ENCODE measurements at places on chromosomes 5 and 9. TPM values are rescaled to one million over a fixed set of nuclear protein-coding genes. Genes with fewer than 3 reads are reported as not detected.

SPINK7 gene
- total RNA-seq = not detected

MCC gene
- total RNA-seq = 27.2 TPM

DMRT3 gene
- not detected for total RNA-seq

DNA sequence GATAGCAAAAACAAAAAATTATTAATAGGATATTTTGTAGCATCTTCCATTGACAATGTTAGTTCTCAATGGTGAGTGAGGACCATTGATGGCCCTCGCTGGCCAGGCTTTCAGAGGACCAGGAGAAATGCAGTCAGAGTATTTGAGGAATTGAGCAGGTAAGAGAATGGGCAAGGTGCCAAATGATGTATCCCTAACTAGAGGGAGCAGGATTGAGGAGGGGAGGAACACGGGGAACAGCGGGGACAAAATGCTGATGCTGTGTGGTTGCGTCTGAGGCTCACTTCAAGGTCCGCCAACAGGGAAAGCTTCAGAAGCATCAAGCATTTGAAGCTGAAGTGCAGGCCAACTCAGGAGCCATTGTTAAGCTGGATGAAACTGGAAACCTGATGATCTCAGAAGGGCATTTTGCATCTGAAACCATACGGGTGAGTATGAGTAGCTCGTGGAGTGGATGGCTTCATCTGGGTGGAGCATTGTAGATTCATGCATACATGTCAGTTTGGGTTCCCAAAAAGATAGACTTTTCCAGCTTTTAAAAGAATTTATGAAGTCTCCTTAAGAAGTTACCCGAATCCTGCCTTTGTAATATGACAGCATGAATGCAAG lies 16.2 kb downstream of the SPTAN1 start:
- no peak overlapping the region for H3K27ac ChIP-seq
- H3K27me3 ChIP-seq = no peaks in the 10 kb centered on the region
- H3K4me3 ChIP-seq = no peak overlapping the region
- H3K4me1 ChIP-seq = no peaks in the 10 kb centered on the region

GRCh38 chr9:15549611-15550010 lies 3.2 kb upstream of the CCDC171 start:
- H3K4me3 ChIP-seq = no peak overlapping the region
- H3K27me3 ChIP-seq = no peaks in the 10 kb centered on the region
- no peak overlapping the region for H3K27ac ChIP-seq
- DNase-seq = no peak
- H3K36me3 ChIP-seq = no peaks in the 10 kb centered on the region
- peaks cover 6% of the 10 kb centered on the region for H3K4me1 ChIP-seq

GRCh38 chr5:148905541-148905940 lies 79.1 kb downstream of the ADRB2 start:
- no peak overlapping the region for H3K4me3 ChIP-seq
- peaks cover 10% of the 10 kb centered on the region for H3K4me1 ChIP-seq
- no peak overlapping the region for H3K27ac ChIP-seq

DNA sequence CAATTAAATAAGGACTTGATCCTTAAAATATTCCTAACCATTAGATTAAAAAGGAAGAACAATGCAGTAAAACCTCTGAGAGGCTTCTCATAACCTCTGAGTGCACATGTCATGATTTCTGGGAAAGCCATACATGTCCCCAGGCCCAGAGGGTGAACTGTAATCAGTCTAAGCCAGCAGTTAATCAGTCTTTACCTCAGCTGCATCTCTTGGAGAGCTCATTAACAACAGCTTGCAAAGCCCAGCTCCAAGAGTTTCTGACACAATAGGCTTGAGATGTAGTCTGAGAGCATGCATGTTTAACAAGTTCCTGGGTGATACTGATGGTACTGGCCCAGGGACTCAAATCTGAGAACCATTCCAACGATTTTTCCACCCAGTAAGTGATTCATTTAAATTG lies 392.1 kb downstream of the DNAH5 start:
- H3K27ac ChIP-seq = no peak overlapping the region
- no peaks in the 10 kb centered on the region for H3K27me3 ChIP-seq
- no peaks in the 10 kb centered on the region for H3K4me1 ChIP-seq
- DNase-seq = no peak
- H3K36me3 ChIP-seq = no peaks in the 10 kb centered on the region
- H3K4me3 ChIP-seq = no peak overlapping the region

DNA sequence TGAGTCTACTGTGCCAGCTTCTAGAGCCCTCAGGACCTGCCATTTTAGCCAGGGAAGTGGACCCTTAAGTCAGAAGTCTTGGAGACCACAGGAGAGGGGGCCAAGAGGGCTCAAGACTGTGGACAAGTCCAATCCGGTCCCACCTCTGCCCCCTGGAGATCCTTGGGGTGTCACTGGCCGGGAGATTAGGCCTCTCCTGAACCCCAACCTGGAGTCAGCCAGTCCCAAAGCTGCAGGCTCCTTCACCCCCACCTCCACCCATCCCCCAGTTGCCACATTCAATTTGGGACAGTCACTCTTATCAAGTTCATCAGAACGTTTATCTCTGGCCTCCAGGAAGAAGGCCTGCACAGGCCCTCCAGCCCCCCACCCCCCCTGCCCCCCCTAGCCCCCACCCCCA lies 290 bp downstream of the SLC23A1 start:
- H3K27me3 ChIP-seq = no peaks in the 10 kb centered on the region
- H3K27ac ChIP-seq = no peak overlapping the region
- DNase-seq = no peak
- no peaks in the 10 kb centered on the region for H3K4me1 ChIP-seq
- H3K36me3 ChIP-seq = no peaks in the 10 kb centered on the region
